ENCODE measurements at places on chromosomes 3 and 15. TPM values are rescaled to one million over a fixed set of nuclear protein-coding genes. Genes with fewer than 3 reads are reported as not detected.

- no peak overlapping the region for H3K27ac ChIP-seq
- H3K27me3 ChIP-seq: no peaks in the 10 kb centered on the region
- H3K4me3 ChIP-seq: no peak overlapping the region
- DNase-seq: no peak
- H3K4me1 ChIP-seq: peaks cover 3% of the 10 kb centered on the region
- H3K36me3 ChIP-seq: no peaks in the 10 kb centered on the region
Measured at GRCh38 chr15:96121086-96121920, 209.2 kb upstream of the NR2F2 start.

DNA sequence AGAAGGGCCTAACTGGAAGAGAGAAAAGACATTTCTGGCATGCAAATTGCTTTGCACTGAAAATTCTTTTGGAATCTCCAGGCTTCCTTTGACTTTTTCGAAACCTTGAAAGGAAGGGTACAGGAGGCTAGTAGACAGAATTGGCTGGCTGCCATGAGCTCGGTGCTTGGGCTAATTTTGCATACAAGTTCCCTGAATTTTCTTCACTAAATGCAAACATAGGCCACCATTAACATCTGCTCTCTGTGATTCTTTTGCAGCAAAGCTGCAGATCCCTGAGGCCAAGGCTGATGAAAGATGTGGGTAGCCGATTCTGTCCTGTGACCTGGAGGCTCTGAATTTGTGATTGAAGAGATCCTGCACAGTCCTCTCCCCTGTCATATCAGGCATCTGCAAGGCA is 247.8 kb upstream of the MCTP2 start:
- no peak overlapping the region for H3K4me3 ChIP-seq
- no peak overlapping the region for H3K27ac ChIP-seq
- no peaks in the 10 kb centered on the region for H3K4me1 ChIP-seq
- no peaks in the 10 kb centered on the region for H3K36me3 ChIP-seq

CIB2 gene
- 37.3 TPM for total RNA-seq

DNA sequence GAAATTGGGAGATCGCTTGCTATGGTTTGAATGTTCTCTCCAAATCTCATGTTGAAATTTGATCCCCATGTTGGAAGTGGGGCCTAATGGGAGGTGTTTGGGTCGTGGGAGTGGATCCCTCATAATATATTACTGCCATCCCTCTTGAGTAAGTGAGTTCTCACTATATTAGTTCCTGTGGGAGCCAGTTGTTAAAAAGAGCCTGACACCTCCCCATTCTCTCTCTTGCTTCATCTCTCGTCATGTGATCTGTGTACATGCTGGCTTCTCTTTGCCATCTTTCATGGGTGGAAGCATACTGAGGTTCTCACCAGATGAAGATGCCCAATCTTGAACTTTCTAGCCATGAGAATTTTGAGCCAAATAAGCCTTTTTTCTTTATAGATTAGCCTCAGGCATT is 43.0 kb upstream of the IL20RB start:
- no peaks in the 10 kb centered on the region for H3K4me1 ChIP-seq
- no peak for DNase-seq
- no peaks in the 10 kb centered on the region for H3K27me3 ChIP-seq
- no peak overlapping the region for H3K27ac ChIP-seq

EPHA6 gene
- 0.57 TPM for total RNA-seq

DNA sequence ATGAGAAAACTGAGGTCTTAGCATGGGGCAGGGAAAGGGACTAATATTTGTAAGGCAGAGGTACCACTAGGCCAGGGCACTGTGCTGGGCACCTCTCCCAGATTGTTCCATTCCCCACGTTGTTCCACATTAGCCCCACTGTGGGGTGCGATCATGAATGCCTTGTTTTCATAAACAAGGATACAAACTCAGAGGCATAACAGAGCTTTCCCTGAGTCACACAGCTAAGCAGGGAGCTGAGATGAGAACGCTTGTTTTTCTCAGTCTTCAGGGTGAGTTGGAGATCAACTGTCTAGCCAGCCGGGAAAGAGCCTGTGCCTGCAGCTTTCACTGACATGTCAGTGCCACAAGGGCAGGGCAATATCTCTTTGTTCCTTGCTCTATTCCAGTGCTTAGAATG is 47.9 kb upstream of the ITGA11 start:
- H3K27me3 ChIP-seq: peaks cover 5% of the 10 kb centered on the region
- H3K4me3 ChIP-seq: no peak overlapping the region
- no peak for DNase-seq
- no peak overlapping the region for H3K27ac ChIP-seq
- H3K4me1 ChIP-seq: no peaks in the 10 kb centered on the region
- no peaks in the 10 kb centered on the region for H3K36me3 ChIP-seq

GRCh38 chr3:159865041-159865579 is 123.5 kb upstream of the IL12A start:
- H3K36me3 ChIP-seq: no peaks in the 10 kb centered on the region
- H3K4me1 ChIP-seq: peaks cover 12% of the 10 kb centered on the region
- no peak for DNase-seq
- no peak overlapping the region for H3K4me3 ChIP-seq
- peak overlapping the region; percentile 42 for H3K27ac ChIP-seq

DNA sequence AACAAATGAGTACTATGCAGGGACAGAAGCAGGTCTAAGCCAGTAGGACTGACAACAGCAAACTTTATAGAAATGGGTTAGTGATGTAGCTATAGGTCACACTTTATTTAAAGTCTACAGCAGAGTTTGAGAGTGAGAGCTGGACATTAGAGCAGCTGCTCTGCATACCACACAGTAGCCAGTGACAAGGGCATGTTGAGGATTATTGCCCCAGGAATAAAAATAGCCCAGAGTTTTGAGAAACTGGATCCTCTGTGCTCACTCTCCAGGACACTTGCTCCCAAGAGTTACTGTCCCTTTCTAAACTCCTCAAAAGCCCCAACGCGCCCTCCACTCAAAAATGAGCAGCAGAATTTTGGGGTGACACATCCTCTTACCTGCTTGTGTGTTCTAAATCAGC is 21.1 kb downstream of the LRTM1 start:
- no peaks in the 10 kb centered on the region for H3K4me1 ChIP-seq
- no peaks in the 10 kb centered on the region for H3K27me3 ChIP-seq
- no peak overlapping the region for H3K4me3 ChIP-seq
- no peak for DNase-seq
- H3K36me3 ChIP-seq: no peaks in the 10 kb centered on the region

GRCh38 chr3:123063034-123063433 is 3.8 kb upstream of the PDIA5 start:
- H3K36me3 ChIP-seq: no peaks in the 10 kb centered on the region
- H3K4me3 ChIP-seq: no peak overlapping the region
- H3K4me1 ChIP-seq: no peaks in the 10 kb centered on the region
- no peak overlapping the region for H3K27ac ChIP-seq
- DNase-seq: no peak

All from Panc1 (cell line).